ENCODE measurements at places on chromosomes 4 and X.
A peak's percentile ranks its signal among the peaks of the same experiment; 100 is the strongest.

- no peak for DNase-seq
These were observed 38.9 kb upstream of the EFNB1 start for GRCh38 chrX:68789966-68790365.

- peak; percentile 88 for DNase-seq
These were observed 317.4 kb downstream of the ASMT start for GRCh38 chrX:1932231-1932630.

DNA sequence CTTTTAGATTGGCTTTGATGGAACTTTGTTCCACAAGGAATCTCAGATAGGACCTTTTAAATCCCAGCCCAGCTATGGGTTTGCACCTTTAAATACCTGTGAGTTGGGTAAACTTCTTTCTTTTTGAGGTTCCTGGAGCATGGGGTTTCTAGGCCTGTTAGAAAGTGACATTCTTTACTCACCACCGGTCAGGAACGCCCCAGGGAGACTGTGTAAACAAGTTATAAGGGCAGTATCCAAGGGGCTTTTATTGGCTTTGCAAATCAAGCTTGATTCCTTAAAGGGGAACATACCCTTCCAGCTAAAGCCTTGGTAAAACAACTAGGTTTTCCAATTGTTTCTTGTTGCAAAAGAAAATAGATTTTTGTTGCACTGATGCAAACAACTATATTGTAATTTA, 93.4 kb downstream of the TENT5D start:
- DNase-seq, result no peak

DNA sequence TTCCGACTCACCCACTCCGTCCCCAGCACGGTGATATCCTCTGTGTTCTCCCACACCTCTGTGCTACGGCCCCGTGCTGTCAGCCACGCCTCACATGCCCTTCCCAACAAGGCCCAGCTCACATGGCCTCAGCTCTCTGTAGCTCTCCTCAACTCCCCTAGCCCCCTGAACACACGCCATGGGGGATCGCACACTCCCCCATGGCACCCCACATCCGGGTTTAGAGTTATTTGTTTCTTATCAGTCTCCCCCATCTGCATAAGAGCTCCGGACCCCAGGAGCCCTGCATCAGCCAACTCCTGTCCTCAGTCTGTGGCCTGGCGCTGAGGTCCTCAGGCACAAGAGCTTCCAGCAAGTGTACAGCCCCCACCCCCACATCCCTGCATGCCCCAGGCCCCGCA, 7.0 kb downstream of the C4orf50 start:
- no peak for DNase-seq

- no peak for DNase-seq
These were observed 406.6 kb downstream of the PCDH10 start for GRCh38 chr4:133555671-133556070.

GRCh38 chr4:23212558-23212957, 519.8 kb downstream of the GBA3 start:
- DNase-seq, result no peak

DNA sequence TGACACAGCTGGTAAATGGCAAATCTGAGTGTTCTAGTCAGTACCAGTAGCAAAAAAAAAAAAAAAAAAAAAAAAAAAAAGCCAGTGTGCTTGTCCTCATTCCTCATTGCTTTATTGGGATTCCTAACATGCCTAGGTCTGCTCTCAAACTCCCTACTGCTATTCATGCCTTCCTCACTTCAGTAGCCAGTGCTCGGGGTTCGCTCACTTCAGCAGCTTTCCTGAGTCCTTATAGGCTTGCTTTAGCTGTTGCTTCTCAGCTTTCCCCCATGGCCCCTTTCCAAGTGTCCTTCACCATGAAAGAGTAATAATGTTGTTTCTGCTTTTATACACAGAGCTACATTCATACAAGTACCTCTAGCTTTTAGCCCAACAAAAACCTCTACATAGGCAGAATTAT, 30.8 kb downstream of the SLITRK2 start:
- DNase-seq, result no peak

GRCh38 chr4:2932951-2933565, 30.1 kb downstream of the NOP14 start:
- no peak for DNase-seq

DNA sequence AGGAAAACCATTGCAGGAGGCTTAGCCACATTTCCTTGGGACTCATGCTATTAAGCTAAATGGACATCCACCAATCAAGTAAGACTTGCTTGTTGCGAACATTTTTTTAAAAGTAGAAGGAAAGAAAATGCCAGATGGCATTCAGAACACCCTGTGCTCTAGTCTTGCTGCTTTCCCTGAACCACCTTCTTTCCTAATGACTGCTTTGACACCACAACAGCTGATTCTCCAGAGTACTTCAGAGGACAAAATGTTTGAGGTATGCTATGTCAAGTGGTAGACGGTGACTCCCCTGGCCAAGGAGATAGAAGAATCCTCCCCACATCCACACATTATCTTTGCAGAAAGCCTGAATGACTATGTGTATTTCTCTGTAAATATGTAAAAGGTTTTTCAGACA, 65.4 kb downstream of the ANK2 start:
- no peak for DNase-seq

- no peak for DNase-seq
These were observed 247.8 kb upstream of the POU3F4 start for GRCh38 chrX:83260288-83260687.

Data from kidney capillary endothelial cell (primary cell).